ENCODE measurements at places on chromosomes 11 and 22. TPM values are rescaled to one million over a fixed set of nuclear protein-coding genes. Genes with fewer than 3 reads are reported as not detected.

The SPDYC gene
- total RNA-seq: not detected

DNA sequence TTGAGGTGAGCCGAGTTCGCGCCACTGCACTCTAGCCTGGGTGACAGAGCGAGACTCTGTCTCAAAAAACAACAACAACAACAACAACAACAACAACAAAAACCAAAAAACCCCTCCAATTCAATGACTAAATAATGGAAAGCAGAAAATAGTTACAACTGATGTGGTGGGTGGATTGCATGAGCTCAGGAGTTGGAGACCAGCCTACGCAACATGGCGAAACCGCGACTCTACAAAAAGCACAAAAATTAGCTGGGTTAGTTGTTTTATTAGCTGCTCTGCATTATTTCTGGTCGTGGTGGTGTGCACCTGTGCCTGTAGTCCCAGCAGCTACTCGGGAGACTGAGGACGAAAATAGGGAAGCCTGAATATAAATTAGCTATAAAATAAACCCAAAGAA, 2.6 kb upstream of the PATL1 start:
- no peak for DNase-seq

- no peak for DNase-seq
Observed at GRCh38 chr11:123143476-123143875, 51.6 kb downstream of the CLMP start.

The HEPHL1 gene
- total RNA-seq: 4.3 TPM

The MAJIN gene
- total RNA-seq: not detected

GRCh38 chr22:30205281-30206115, 41.1 kb downstream of the LIF start:
- DNase-seq: peak; percentile 97

GRCh38 chr22:46748908-46749675, 11.0 kb upstream of the CERK start:
- peak; percentile 74 for DNase-seq

DNA sequence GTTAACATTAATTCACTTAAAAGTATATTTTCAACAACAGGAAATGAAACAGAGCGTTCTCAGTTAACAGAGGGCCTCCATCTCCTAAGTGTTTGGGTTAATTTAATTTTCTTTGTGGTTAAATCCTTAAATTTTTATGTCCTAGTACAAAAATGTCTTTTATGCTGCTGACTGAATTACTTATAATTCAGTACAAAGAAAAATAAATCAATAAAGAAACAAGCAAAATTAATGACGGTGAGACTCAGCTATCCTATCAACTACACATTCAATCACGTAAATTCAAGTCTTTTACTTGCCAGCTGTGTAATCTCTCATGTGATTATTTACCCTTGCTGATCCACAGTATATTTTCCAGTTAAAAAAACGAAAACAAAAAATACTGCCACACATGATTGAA, 81.4 kb downstream of the BBOX1 start:
- DNase-seq: no peak

DNA sequence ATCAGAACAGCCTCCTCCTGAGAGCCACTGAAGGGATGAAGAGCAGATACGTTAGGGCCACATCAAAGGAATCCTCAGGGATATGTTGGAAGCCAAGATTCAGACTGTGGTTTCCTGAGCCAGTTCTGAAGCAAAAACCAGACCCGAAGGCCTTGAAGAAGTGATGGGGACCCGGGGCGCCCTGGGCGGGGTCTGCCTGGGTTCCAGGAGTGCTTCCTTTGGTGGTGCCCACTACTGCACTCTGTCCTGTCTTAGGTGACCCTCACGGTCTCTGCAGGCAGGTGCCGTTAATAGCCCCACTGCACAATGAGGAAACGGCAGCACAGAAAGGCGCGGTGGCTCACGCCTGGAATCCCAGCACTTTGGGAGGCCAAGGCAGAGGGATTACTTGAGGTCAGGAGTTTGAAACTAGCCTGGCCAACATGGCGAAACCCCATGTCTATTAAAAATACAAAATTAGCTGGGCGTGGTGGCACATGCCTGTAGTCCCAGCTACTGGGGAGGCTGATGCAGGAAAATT, 12.9 kb upstream of the SH3BP1 start:
- DNase-seq: no peak

GRCh38 chr22:46378426-46379065, 43.0 kb downstream of the TRMU start:
- DNase-seq: no peak

DNA sequence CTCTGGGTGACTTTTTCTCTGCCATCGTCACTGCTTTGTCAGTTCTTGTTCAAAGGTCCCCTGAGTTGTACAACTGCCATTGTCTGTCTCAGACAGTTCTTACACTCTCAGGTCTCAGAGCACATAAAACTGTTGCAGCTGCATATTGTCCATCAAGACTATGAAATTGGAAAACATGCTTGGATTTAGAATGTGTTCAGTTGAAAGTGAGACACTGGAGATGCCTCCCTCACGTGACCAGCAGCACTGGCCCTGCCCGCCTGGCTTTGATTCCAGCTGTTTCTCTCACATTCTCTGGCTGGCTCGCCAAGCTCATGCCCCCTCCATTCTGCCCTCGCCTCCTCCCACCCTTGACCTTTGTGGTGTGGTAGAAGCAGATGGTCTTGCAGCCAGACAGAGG, 244.2 kb downstream of the NTM start:
- no peak for DNase-seq

DNA sequence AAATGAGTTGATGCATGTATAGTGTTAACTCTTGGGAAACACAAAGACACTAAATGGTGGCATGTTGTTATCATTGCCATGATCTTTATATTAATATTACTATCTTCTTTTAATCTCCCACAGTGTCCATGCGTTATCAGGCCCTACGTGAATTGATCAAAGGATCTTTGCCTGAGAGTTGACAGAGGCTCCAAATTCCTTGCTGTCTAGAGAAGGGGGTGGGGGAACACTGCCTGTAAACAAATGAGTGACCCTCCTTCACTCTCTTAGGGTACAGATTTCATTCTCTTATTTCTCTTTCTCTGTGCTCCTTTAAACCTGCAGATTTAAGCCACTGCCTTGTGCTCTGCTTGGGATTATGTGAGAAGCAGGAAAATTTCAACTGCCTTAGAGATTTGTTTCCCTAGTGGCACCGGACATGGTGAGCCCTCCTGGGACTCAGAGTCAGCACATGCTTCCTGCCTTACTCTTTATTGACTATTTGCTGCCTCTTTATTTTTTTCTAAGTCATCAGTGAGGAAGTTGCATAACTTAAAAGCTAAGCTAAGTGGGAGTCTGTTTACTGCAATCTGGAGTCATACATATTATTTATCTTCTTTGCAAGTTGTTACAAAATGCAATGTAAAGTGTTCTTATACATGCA, 122.9 kb downstream of the MAML2 start:
- DNase-seq: peak; percentile 87

Data from fibroblast of villous mesenchyme (primary cell).